ENCODE measurements at places on chromosomes 6 and 20. TPM values are rescaled to one million over a fixed set of nuclear protein-coding genes. Genes with fewer than 3 reads are reported as not detected.

DEFB132 gene
- total RNA-seq = not detected

SLC35D3 gene
- total RNA-seq = not detected

TMEM181 gene
- total RNA-seq = 22.1 TPM

PTCRA gene
- not detected for total RNA-seq

USP49 gene
- 2.7 TPM for total RNA-seq

STMND1 gene
- total RNA-seq = not detected

DNA sequence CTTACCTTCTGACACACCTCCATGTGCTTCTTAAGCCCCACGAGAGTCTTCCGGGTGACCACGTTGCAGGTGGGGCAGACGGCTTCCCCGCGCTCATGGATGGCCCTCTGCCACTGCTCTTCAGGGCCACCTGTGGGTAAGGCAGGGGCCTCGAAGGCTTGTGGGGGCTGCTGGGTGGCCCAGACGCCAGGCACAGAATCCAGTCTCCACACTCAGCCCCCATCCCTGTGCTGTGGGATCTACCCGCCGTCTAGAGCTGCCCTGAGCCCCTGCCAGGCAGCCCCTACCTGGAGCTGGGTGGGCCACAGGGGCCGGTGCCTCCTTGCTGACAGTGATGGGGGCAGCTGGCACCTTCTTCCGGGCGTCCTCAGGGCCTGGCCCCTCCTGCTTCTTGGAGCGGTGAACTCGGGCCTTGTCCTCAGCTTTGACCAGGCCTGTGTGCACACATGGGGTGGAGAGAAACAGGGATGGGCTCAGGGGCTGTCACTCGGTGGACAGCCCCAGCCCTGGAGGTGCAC, 5.9 kb downstream of the ZNF512B start:
- no peaks in the 10 kb centered on the region for H3K27me3 ChIP-seq
- peaks cover 38% of the 10 kb centered on the region for H3K36me3 ChIP-seq
- DNase-seq = no peak
- no peak overlapping the region for H3K4me3 ChIP-seq
- H3K4me1 ChIP-seq = peaks cover 4% of the 10 kb centered on the region
- no peak overlapping the region for H3K27ac ChIP-seq

DNA sequence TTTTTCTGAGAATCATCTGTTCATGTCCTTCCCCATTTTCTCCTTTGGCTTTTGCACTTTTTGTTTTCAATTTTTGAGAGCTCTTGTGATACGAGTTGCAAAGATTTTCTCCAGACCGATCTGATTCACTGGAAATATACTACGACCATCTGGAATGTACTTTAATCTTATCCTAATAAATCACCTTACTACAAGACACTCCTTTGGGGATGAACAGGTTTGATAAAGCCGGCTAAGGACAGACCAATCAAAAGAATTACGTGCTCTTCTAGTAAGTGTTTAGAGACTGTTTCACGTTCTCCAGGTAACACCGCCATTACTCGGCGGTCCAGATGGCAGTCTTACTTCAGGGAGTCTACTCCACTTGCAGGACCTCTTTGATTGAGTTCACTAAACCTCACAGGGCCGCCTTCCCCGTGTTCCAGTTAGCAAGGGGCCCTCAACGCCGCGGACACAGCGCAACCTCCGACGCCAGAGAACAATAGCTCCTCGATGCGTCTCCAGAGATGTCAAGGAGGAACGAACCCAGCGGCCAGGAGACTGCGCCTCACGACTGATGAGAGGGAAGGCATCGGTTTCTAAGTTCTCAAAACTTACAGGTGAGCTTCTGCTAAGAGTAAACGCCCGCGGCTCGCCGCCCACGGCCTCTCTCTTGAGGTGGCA, 920 bp upstream of the WTAP start:
- no peaks in the 10 kb centered on the region for H3K27me3 ChIP-seq
- peak overlapping the region; percentile 100 for H3K27ac ChIP-seq
- peaks cover 66% of the 10 kb centered on the region for H3K4me1 ChIP-seq
- H3K4me3 ChIP-seq = peak overlapping the region; percentile 80

GRCh38 chr20:31758521-31758920, 19.4 kb downstream of the TPX2 start:
- no peaks in the 10 kb centered on the region for H3K4me1 ChIP-seq
- no peak for DNase-seq
- H3K36me3 ChIP-seq = no peaks in the 10 kb centered on the region
- H3K27ac ChIP-seq = no peak overlapping the region

- no peak overlapping the region for H3K27ac ChIP-seq
- peak overlapping the region; percentile 28 for H3K4me3 ChIP-seq
- DNase-seq = no peak
- H3K36me3 ChIP-seq = no peaks in the 10 kb centered on the region
These were observed 496 bp downstream of the GRM4 start for GRCh38 chr6:34145161-34146020.

DNA sequence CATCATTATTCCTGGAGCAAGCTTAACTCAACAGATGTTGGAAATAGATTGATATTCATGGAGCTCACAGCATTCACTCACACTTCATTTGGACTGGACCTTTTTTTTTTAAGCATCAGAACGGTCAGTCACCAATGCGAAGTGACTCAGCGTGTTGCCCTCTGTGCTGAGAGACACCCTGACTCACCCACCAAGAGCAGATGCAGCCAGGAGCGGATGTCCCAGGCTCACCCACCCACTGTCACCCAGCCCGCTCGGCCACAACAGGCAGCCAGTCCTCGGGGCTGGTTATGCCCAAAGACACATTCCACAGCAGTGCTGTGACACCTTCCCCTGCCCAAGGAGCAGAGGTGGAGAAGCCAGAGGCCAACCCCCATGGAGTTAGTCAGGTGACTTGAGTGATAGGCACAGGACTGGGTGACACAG, 15.7 kb downstream of the RNASET2 start:
- no peak overlapping the region for H3K27ac ChIP-seq
- H3K36me3 ChIP-seq = no peaks in the 10 kb centered on the region
- no peaks in the 10 kb centered on the region for H3K4me1 ChIP-seq

DNA sequence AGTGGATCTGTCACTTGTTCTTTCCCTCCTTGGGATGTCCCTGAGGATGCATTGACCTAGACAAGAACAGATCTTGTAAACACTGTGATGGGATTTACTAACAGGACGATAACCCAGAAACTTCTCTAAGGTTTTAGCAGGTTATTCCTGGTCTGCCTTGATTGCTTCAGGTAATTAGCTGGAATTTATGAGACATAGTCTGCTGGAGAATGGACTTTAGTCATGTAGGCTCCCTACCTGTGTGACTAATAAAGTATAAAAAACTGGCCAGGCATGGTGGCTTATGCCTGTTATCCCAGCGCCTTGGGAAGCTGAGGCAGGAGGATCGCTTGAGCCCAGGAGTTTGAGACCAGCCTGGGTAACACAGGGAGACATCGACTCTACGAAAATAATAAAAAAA, 96.1 kb downstream of the PAK5 start:
- H3K27ac ChIP-seq = no peak overlapping the region
- no peaks in the 10 kb centered on the region for H3K36me3 ChIP-seq
- no peaks in the 10 kb centered on the region for H3K4me1 ChIP-seq
- H3K4me3 ChIP-seq = no peak overlapping the region

- peaks cover 4% of the 10 kb centered on the region for H3K4me1 ChIP-seq
- no peaks in the 10 kb centered on the region for H3K36me3 ChIP-seq
- H3K4me3 ChIP-seq = no peak overlapping the region
- H3K27ac ChIP-seq = no peak overlapping the region
These were observed 71.6 kb downstream of the GPX5 start for GRCh38 chr6:28597217-28597835.

- no peaks in the 10 kb centered on the region for H3K27me3 ChIP-seq
- H3K4me3 ChIP-seq = no peak overlapping the region
- H3K4me1 ChIP-seq = no peaks in the 10 kb centered on the region
- H3K36me3 ChIP-seq = no peaks in the 10 kb centered on the region
These were observed 54.8 kb downstream of the PHACTR2 start for GRCh38 chr6:143732536-143732935.

DNA sequence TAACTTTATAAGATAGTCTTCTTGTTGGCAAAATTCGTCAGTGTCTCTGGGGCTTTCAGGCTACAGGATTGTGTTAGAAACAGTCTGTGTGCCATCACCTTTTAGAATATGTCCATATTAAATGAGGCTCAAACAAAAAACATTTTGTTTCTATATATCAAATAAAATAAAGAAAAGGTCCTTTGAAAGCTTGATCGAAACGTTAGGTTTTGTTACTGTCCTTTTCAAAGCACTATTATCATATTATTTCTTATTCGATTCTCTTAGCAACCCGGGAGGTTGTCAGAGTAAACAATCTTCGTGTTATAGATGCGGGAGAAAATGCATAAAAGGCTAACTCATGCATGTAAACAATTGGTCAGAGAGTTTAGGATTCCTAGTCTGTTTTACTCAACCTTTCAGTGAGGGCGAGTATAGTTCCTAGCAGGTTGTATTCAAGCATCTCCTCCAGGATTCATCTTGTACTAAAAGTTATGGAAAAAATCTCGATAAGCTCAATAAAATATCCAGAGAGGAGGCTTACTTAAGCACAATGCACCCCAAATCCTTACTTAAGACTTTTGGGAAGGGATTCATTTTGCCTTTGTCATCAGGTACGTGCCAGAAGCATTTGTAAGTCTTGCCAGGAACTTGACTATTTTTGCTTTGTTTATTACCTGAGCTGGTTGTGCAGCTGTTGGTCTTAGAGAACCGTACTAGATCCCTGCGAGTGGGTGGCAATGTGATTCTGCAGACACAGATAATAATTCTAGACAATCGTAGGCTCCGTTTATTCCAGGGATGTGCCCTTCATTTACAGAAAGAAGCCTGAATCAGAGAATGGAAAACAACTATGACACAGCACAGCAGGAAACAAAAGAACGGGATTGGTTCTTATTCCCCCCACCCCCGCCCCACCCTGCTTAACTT, 159.6 kb upstream of the ZNF217 start:
- H3K27me3 ChIP-seq = no peaks in the 10 kb centered on the region
- no peak for DNase-seq
- H3K27ac ChIP-seq = peak overlapping the region; percentile 62
- H3K36me3 ChIP-seq = no peaks in the 10 kb centered on the region
- no peak overlapping the region for H3K4me3 ChIP-seq

DNA sequence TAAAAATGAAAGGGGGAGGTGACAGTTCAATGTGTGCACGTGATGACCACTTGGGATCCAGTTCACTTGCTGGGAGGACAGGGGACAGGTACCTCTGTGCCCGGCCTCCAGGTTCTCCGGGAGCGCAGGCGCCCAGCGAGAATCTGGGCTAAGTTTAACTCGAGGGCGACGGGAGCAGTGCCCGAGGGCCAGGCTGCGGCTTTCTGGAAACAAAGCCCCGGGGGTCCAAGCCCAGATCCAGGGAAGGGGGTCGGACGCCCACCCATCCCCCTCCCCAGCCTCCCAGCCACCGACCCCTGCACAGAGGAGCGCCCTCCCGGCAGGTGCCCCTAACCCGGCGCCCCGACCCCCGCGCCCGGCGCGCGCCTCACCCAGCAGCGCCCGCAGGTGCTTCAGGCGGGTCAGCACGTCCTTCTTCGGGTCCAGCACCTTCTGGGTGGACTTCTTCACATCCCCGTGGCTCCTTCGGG, 405 bp downstream of the RALGAPA2 start:
- no peaks in the 10 kb centered on the region for H3K27me3 ChIP-seq
- DNase-seq = no peak
- peak overlapping the region; percentile 97 for H3K4me3 ChIP-seq
- peak overlapping the region; percentile 94 for H3K27ac ChIP-seq
- no peaks in the 10 kb centered on the region for H3K36me3 ChIP-seq
- H3K4me1 ChIP-seq = peaks cover 11% of the 10 kb centered on the region

- H3K4me3 ChIP-seq = no peak overlapping the region
- no peaks in the 10 kb centered on the region for H3K36me3 ChIP-seq
- no peak for DNase-seq
- no peaks in the 10 kb centered on the region for H3K4me1 ChIP-seq
- no peaks in the 10 kb centered on the region for H3K27me3 ChIP-seq
These were observed 498.8 kb downstream of the PTPRT start for GRCh38 chr20:42690842-42691437.

DNA sequence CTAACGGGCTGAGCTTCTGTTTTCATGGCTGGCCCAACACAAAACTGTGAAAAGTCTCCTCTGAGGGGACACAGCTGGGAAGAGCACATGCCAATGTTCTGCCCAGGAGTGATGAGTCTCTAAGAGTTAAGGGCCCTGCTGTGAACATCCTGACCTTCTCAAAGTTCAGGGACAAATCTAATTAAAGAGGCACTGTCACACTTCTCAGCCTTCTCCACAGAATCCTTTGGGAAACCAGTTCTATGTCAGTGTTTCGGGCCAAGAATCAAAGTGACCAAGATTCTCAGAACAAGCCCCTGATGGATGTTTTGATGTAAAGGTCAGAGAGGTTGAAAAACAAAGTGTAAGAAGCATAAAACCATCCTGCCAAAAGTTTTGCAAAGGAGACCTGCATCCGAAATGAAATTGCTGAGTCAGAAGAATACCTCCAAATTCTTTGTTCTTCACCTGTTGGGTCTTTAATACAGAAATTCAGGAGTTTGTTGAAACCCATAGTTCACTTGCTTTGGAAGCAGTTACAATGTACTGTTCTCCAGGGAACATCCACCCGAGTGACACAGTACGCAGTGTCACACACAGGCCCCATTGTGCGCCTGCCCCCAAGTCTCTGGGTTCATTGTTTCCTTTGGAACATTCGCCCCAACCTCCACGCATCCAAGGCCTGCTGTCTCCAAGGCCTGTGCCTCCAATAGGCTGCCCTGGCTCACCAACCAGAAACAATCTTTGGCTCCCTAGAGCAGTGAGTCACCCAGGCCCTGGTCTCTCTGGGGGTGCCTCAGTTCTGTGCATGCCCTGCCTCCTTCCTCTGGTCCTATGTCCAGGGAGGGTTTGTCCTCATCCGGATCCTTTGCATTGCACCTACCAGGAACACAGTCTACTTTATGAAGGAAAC, 65.5 kb upstream of the QKI start:
- H3K27ac ChIP-seq = peak overlapping the region; percentile 10
- DNase-seq = no peak
- peaks cover 29% of the 10 kb centered on the region for H3K4me1 ChIP-seq
- H3K27me3 ChIP-seq = no peaks in the 10 kb centered on the region
- no peaks in the 10 kb centered on the region for H3K36me3 ChIP-seq

GRCh38 chr6:83872386-83873118, 13.1 kb downstream of the CYB5R4 start:
- no peaks in the 10 kb centered on the region for H3K4me1 ChIP-seq
- no peak overlapping the region for H3K4me3 ChIP-seq
- DNase-seq = no peak
- H3K27me3 ChIP-seq = no peaks in the 10 kb centered on the region

- H3K4me1 ChIP-seq = no peaks in the 10 kb centered on the region
- H3K4me3 ChIP-seq = no peak overlapping the region
- no peaks in the 10 kb centered on the region for H3K36me3 ChIP-seq
- no peak overlapping the region for H3K27ac ChIP-seq
- no peaks in the 10 kb centered on the region for H3K27me3 ChIP-seq
These were observed 28.2 kb upstream of the RPS6KA2 start for GRCh38 chr6:166655251-166655650.

GRCh38 chr20:17023806-17024205, 203.0 kb upstream of the PCSK2 start:
- H3K27me3 ChIP-seq = no peaks in the 10 kb centered on the region
- no peaks in the 10 kb centered on the region for H3K4me1 ChIP-seq
- no peaks in the 10 kb centered on the region for H3K36me3 ChIP-seq
- H3K27ac ChIP-seq = no peak overlapping the region
- no peak overlapping the region for H3K4me3 ChIP-seq

- no peaks in the 10 kb centered on the region for H3K4me1 ChIP-seq
- no peaks in the 10 kb centered on the region for H3K27me3 ChIP-seq
- DNase-seq = no peak
- H3K4me3 ChIP-seq = no peak overlapping the region
- H3K36me3 ChIP-seq = no peaks in the 10 kb centered on the region
These were observed 67.2 kb upstream of the TNFRSF21 start for GRCh38 chr6:47376930-47377329.

- H3K27ac ChIP-seq = no peak overlapping the region
- H3K36me3 ChIP-seq = no peaks in the 10 kb centered on the region
- no peak for DNase-seq
- H3K4me1 ChIP-seq = peaks cover 25% of the 10 kb centered on the region
- H3K4me3 ChIP-seq = no peak overlapping the region
These were observed 3.1 kb upstream of the CAP2 start for GRCh38 chr6:17390276-17390675.

Measured in esophagus squamous epithelium (tissue), 5 donors.